ENCODE measurements at places on chromosomes 7 and 10.

DNA sequence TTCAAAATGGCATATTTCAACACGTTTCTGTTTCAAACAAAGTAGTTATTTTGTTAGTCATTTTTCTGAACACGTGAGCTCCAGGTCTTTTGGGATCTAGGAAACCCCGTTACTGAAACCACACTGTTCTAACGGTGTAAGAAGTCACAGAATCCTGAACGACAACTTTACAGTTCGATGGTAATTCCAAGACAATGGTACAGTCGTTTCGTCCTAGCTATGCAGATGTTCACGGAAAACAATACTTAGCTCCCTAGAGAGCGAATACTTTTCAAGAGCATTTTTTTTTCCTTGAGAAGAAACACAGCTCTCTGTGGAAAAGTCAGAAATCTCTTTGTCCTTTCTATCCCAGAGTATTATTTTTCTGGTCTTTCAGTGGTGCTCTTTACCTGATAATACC lies 254.1 kb downstream of the ADARB2 start:
- no peak for DNase-seq

GRCh38 chr10:42866115-42866995 lies 83.8 kb downstream of the BMS1 start:
- DNase-seq, result peak; percentile 4

DNA sequence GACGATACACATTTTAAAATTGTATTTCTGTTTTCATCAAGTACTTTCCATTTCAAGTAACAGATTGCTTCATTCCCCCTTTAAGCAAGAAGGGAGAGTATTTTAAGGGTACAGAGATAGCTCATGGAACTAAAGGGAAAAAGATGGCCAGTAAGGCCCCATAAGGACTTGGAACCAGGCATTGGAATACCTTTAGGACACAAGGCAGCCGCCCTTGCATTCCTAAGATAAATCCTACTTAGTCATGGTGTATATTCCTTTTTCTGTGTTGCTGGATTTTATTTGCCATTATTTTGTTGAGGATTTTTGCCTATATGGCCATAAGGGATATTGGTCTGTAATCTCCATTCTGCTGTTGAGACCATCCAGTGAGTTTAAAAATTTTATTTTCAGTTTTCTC lies 49.2 kb downstream of the BTRC start:
- no peak for DNase-seq

DNA sequence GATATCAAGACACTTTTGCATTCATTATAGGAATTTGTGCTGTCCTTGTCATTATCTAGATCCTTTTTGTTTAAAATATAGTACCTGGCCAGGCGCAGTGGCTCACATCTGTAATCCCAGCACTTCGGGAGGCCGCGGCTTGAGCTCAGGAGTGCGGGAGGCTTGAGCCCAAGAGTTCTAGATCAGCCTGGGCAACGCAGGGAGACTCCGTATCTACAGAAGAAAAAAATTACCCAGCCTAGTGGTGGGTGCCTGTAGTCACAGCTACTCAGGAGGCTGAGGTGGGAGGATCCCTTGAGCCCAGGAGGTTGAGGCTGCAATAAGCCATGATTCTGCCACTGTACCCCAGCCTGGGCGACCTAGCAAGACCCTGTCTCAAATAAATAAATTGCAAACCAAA lies 621 bp upstream of the MORN4 start:
- no peak for DNase-seq

GRCh38 chr7:33591490-33591889 lies 313.8 kb upstream of the BMPER start:
- DNase-seq, result no peak

DNA sequence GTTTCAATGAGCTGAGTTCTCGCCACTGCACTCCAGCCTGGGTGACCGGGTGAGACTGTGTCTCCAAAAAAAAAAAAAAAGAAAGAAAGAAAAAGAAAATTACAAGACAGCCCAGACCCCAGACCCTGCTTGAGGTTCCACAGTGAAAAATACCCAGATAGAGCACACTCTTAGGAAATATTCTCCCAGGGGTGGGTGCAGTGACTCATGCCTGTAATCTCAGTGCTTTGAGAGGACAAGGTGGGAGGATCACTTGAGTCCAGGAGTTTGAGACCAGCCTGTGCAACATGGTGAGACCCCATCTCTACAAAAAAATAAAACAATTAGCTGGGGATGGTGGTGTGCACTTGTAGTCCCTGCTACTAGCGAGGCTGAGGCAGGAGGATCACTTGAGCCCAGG lies 41.1 kb upstream of the GTF2IRD1 start:
- DNase-seq, result no peak

GRCh38 chr10:63767138-63767801 lies 246.1 kb downstream of the REEP3 start:
- no peak for DNase-seq

GRCh38 chr7:2802101-2802500 lies 42.0 kb downstream of the GNA12 start:
- DNase-seq, result no peak
